ENCODE measurements at places on chromosomes 1 and 21. TPM values are rescaled to one million over a fixed set of nuclear protein-coding genes. Genes with fewer than 3 reads are reported as not detected.

The UTS2 gene
- total RNA-seq, result not detected

The TMEM54 gene
- total RNA-seq, result 28.5 TPM

The SPRR4 gene
- not detected for total RNA-seq

The GNAT2 gene
- 0.90 TPM for total RNA-seq

The HMGCS2 gene
- total RNA-seq, result not detected

The B3GALT2 gene
- total RNA-seq, result 17.8 TPM

The GCSAML gene
- 0.21 TPM for total RNA-seq

The CGN gene
- 9.5 TPM for total RNA-seq

The OR2L13 gene
- 8.6 TPM for total RNA-seq

The FMN2 gene
- 167 TPM for total RNA-seq

The C4BPB gene
- not detected for total RNA-seq

The BRDT gene
- total RNA-seq, result not detected

The BNIPL gene
- 0.35 TPM for total RNA-seq

The MYBPH gene
- total RNA-seq, result 0.25 TPM

The ESPN gene
- not detected for total RNA-seq

The CAMK1G gene
- 96.7 TPM for total RNA-seq

The SYT14 gene
- 20.3 TPM for total RNA-seq

The SPAG17 gene
- total RNA-seq, result 2.0 TPM

The OVAAL gene
- not detected for total RNA-seq

The CERS2 gene
- 102 TPM for total RNA-seq

The CLDN8 gene
- total RNA-seq, result not detected

The COA7 gene
- 18.0 TPM for total RNA-seq

The SYPL2 gene
- 2.2 TPM for total RNA-seq
